ENCODE measurements at places on chromosomes 7 and 10. TPM values are rescaled to one million over a fixed set of nuclear protein-coding genes. Genes with fewer than 3 reads are reported as not detected.

The DENND11 gene
- 7.3 TPM for polyA plus RNA-seq

The PVRIG gene
- polyA plus RNA-seq = not detected

The DNAJC12 gene
- polyA plus RNA-seq = 4.4 TPM

The MKI67 gene
- polyA plus RNA-seq = 0.03 TPM

The H2BK1 gene
- not detected for polyA plus RNA-seq

The ATRNL1 gene
- 2.7 TPM for polyA plus RNA-seq

The SEMA4G gene
- 7.5 TPM for polyA plus RNA-seq

The FGL2 gene
- polyA plus RNA-seq = 117 TPM

The TLX1 gene
- not detected for polyA plus RNA-seq

The SCART1 gene
- 2.4 TPM for polyA plus RNA-seq

The PRDX3 gene
- 158 TPM for polyA plus RNA-seq

The SLC16A9 gene
- 3.5 TPM for polyA plus RNA-seq

The HOXA10 gene
- polyA plus RNA-seq = 3.4 TPM

The SLC16A12 gene
- 0.63 TPM for polyA plus RNA-seq

The CPA1 gene
- polyA plus RNA-seq = 6.5 TPM

The MAPK8 gene
- 7.8 TPM for polyA plus RNA-seq

The TMEM270 gene
- polyA plus RNA-seq = not detected

The ADCY1 gene
- polyA plus RNA-seq = 0.20 TPM

The TUBB8 gene
- not detected for polyA plus RNA-seq

The PTN gene
- 36.4 TPM for polyA plus RNA-seq

The LRCH4 gene
- polyA plus RNA-seq = 26.3 TPM
